ENCODE measurements at places on chromosomes 11 and 22.

DNA sequence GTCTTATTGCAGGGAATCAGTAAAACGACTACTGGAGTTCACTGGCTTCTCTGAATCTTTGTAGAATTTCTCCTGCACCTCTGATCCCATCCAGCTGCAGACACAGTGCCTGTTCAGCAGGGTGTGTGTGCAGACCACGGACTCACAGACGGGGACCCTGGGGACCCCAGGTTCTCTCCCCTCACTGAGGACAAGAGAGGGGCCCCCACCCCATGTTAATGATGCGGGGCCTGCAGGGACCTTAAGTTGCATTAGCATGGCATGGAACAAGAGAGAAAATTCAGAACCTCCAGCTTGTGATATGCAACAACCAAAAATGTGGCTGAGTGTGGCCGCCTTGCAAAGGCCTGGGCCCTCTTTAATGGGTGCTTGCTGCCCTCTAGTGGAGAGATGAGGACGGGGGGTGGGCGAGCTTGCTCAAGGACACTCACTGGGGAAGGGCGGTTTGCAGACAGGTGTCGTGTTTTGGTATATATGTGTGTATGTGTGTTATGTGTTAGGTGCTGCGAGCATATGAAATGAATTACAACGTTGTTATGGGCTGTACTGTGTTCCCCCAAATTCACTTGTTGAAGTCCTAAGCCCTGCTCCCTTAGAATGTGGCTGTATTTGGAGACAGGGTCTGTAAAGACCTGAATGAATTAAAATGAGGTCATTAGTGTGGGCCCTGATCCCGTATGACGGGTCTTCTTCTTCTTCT lies 84.4 kb upstream of the SEPTIN5 start:
- DNase-seq: peak; percentile 80

DNA sequence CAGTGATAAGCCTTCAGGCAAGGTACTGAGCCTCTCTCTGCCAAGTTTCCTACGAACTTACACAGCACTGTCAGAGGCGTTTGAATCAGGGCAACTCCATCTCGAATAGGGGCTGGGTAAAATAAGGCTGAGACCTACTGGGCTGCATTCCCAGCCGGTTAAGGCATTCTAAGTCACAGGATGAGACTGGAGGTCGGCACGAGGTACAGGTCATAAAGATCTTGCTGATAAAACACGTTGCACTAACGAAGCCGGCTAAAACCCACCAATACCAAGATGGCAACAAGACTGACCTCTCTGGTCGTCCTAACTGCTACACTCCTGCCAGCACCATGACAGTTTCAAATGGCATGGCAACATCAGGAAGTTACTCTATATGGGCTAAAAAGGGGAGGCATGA lies 20.4 kb upstream of the POGLUT3 start:
- no peak for DNase-seq

DNA sequence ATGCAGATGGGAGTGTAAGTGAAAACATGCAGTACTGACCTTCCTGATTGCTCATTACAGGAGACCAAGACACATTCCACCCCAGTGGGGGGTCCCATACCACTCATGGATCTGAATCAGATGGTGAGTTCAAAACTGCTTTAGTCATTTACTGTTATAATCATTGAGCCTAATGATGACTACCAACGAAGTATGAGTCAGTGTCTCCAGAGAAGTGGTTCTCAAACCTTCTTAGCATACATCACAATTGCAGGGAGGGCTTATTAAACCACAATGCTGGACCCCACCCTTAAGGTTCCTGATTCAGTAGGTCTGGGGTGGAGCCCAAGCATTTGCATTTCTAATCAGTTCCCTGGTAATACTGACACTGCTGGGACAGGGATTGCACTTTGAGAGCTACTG lies 75.8 kb downstream of the CD44 start:
- DNase-seq: no peak

GRCh38 chr11:64340671-64341335 lies 799 bp downstream of the CCDC88B start:
- peak; percentile 69 for DNase-seq

- no peak for DNase-seq
Measured at GRCh38 chr11:17572791-17573460, 25.9 kb downstream of the OTOG start.

GRCh38 chr11:14643697-14644225 lies at the start of gene PDE3B:
PDE3B (plus strand) TSS chr11:14643804; CDS start chr11:14644076, 272 bp downstream.
- DNase-seq: peak; percentile 53

DNA sequence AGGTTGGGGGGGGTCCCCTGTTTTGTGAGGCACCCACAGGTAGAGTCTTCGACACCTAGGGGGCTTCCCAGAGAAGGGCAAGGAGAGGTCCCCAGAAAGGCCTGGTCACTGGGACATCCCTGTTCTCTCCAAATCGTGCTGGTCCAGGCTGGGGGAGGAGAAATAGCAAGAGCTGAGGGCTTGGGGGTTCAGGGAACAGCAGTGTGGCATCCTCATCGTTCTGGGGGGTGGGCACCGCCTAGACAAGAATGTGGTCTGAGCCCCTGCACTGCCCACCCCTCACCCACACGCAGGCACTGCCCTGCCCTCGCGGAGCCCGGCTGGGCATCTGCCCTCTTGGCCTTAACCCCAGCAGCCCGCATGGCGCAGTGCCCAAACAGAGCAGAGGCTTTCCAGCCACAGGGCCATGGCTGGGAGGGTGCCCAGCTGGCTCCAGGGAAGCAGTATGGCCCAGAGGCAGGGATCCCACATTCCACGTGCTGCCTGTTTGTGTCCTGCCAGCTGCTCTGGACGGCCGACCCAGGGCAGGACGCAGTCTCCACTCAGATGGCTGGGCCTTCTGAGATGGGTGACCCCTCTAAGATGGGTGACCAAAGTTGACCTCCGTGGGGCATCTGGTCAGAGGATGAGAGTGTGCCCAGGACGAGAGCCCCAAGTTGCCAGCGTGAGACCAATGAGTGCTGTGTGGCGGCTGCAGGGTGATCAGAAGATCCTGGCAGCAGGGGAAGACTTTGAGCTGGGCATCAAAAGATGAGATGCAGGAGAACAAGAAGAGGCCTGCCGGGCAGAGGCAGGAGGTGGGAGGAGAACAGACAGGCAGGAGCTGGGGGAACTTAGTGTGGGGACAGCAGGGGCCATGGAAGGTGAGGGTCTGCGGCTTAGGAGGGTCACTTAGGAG lies 14.4 kb downstream of the SCARF2 start:
- DNase-seq: no peak

DNA sequence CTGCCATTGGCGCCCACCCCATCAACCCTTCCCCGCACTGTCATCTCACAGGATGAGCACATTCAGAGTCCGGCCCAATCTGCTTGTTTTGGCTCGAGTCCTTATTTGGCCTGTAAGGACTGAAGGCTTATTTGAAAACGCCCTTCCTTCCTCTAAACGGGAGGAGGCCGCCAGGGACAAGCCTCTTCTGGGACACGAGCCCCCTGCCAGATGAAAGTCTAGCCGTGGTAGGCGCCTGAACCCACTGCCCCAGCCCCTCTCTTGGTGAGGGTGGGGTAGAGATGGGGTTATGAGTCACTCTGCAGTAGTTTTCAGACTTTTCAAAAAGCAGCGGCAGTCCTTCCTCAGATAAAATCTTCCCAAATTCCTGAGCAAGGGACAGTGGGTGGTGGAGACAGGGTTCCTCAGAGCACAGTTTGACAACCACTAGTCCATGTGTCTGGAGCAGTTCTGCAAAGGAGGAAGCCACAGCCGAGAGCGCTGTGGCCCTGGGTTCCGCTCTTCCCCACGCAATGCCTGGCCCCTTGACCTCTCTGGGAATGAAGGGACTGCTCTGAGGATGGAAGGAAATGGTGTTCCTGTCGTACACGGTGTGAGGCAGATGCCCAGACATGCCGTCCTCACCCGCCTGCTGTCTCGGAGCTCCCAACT lies 57.0 kb downstream of the MYH9 start:
- DNase-seq: no peak

All from stimulated activated CD8-positive, alpha-beta memory T cell treated with anti-CD3 and anti-CD28 coated beads, Interleukin-12 subunit alpha, Interleukin-12 subunit beta, amount 100 ng/mL, for 1 hour (primary cell).